ENCODE measurements at places on chromosomes 11 and 22. TPM values are rescaled to one million over a fixed set of nuclear protein-coding genes. Genes with fewer than 3 reads are reported as not detected.

The MEI1 gene
- total RNA-seq = 16.9 TPM

The CCDC188 gene
- total RNA-seq = 1.8 TPM

The SYT7 gene
- 6.6 TPM for total RNA-seq

The OR9G1 gene
- not detected for total RNA-seq

The UEVLD gene
- total RNA-seq = 23.1 TPM

The PCF11 gene
- 86.5 TPM for total RNA-seq

The OR6A2 gene
- total RNA-seq = 0.24 TPM

The GGTLC2 gene
- not detected for total RNA-seq

The TRIM29 gene
- 1.3 TPM for total RNA-seq

The DDI1 gene
- total RNA-seq = not detected

The POTEH gene
- total RNA-seq = not detected

The TBX10 gene
- not detected for total RNA-seq

The OR51B4 gene
- not detected for total RNA-seq

The ZNF214 gene
- 2.0 TPM for total RNA-seq

The FLRT1 gene
- not detected for total RNA-seq

The CDKN1C gene
- 144 TPM for total RNA-seq

The NXPE2 gene
- total RNA-seq = not detected

The OR51E2 gene
- not detected for total RNA-seq
